GM23338 (cell line): ENCODE measurements at places on chromosomes 12 and 14.

- no peak for DNase-seq
Observed at GRCh38 chr14:63510538-63510937, 32.6 kb downstream of the PPP2R5E start.

DNA sequence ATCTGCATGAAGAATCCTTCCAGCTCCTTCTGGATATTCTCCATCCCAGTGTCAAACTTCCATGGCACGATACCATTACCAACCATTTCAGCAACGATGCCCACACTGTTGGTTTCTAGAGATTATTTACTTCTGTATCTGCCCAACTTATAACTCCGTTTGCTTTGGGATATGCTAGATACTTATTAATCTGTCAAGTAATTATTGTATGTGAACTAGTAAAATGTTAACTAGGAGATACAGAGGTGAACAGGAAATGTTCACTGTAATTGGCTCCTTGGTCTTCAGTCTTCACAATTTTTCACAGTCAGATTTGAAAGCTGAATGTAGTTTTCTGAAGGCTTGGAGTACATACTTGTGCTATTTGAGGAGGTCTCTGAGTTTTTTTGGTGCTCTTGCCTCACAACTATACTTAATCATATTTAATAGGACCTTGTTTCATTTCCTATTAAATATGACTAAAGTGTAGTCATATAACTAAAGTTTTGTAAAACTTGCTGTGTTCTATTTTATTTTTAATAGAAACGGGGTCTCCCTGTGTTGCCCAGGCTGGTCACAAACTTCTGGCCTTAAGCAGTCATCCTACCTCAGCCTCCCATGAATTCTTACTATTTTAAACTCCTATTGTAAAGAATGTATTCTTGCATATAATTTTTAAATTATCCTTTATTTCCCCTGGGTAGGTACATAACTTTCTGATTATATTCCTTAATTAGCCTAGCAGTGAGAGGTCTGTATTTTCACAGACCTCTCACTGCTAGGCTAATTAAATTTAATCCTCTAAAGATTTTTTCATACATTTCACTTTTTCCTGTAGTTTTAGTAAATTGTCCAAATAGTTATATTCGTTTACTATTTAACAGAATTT is 79.7 kb downstream of the FGD4 start:
- DNase-seq = no peak

- DNase-seq = no peak
Observed at GRCh38 chr12:80299976-80300375, 144.1 kb upstream of the PTPRQ start.

GRCh38 chr14:21267886-21268616 is 1.2 kb downstream of the HNRNPC start:
- no peak for DNase-seq

DNA sequence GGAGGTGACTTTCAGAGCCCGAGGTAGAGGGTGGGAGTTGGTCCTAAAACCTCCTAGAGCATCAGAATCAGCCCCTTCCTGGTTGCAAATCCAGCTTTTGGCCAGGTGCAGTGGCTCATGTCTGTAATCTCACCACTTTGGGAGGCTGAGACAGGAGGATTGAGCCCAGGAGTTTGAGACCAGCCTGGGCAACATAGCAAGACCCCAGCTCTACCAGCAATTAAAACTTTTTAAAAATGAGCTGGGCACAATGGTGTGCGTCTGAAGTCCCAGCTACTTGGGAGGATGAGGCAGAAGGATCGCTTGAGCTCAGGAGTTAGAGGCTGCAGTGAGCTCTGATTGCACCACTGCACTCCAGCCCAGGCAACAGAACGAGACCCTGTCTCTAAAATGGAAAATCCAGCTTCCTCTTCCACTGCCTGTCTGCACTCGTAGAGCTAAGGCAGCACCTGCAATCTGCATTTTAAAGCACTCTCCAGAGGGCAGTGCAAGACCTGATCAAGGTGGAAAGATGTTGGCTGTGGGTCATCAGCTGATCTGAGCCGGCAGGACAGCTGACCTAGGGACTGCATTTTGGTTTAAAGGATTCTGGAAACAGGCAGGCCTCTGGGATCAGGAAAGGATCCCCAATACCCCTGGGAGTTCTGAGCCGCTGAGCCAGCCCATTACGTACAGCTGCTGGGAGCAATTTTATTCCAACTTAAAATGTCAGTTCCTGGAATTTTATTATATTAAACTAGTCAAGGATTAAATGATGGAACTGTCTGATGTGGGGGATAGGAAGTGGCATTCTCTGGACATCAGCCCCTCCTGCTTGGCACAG is 1.8 kb upstream of the TESC start:
- DNase-seq = no peak

GRCh38 chr14:68550338-68550715 is 242.5 kb downstream of the ZFP36L1 start:
- no peak for DNase-seq

DNA sequence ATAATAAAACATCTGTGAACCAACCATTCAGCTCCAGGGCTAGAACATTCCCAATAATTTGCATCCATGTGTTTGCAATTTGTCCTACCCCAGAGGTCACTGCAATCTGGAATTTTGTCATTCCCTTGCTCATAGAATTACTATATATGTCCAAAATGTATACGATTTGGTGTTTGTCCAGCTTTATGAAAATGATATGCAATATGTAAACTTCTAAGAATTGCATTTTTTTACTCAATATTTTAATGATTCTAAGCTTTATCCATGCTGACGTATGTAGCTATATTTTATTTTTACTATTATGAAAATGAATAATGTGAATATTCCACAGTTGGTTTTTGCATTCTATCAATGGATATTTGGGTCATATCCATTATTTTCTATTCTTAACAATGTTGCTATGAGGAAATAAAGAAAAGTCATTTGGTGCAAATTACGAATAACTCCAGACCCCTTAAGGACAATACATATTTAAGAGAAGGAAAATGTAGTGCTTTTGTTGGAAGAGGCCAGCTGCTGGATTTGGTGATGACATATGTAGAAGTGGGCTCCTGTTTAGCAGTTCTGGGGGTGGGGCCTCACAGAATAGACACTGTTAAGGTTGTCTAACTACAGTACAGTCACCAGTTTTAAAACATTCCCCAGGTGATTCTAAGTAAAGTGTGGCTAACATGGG is 139.4 kb downstream of the SLC38A4 start:
- DNase-seq = no peak

DNA sequence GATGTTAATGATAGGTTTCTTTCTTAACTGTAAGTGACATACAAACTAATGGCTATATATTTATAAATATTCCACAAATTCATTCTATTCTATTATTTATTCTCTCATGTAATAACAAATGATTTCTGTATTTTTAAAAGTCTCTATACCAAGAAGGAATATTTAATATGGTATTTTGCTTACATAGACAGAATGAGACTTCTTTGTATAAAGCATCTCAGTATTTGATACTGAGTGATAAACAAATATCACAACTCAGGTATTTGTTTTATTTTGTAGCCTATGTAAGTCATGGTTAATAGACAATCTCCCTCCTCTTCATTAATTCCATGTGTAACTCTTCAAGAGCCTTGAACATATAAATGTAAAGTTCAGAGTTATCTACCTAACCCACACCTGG is 18.0 kb downstream of the ATL1 start:
- DNase-seq = no peak

DNA sequence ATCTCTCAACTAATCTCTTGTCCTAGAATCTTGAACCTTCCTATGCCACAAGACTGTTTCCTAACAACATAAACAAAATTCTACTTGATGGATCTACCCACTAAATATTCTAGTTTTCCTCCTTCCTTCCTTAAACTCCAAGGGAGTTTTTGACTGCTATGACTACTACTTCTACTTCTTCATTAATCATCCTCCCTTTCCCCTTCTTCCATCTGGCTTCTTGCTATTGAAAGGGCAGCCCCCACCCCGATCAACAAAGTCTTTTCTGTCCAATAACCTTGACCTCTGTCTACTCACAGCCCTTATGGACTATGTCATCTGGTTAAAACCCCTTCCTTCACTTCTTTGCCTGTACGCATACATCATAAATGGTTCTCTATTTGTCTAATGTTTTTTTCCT is 5.6 kb downstream of the LTA4H start:
- no peak for DNase-seq

DNA sequence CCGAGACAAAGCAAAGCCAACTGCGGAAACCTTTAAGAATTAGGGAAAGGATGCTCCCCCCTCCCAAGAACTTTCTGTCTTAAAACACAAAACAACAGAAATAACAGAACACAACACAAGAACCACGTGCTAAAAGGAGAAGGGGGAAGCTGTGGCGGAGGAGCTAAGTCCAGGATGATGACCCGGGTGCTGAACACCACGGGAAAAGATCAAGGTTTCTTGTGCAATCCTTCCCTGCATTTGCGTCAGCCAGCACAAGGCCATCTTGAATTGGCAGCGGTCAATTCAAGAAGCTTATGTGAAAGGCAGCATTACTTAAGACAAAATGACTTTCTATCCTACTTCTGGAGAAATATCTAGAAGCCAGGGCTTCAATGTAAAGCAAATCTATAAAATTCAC is 11.0 kb upstream of the CREBL2 start:
- DNase-seq = no peak
